ENCODE measurements at places on chromosomes 16 and 17. TPM values are rescaled to one million over a fixed set of nuclear protein-coding genes. Genes with fewer than 3 reads are reported as not detected.

The TAT gene
- total RNA-seq = not detected

The NHLRC4 gene
- total RNA-seq = 0.14 TPM

The TPSD1 gene
- not detected for total RNA-seq

The LMF1 gene
- total RNA-seq = 8.8 TPM

The KRT28 gene
- not detected for total RNA-seq

The CLEC10A gene
- total RNA-seq = not detected

The DHRS7C gene
- total RNA-seq = not detected

The CLDN6 gene
- 0.56 TPM for total RNA-seq

The CBFA2T3 gene
- total RNA-seq = 0.36 TPM

The CDRT15 gene
- not detected for total RNA-seq

The MT1A gene
- total RNA-seq = 25.0 TPM

The MPP3 gene
- 19.4 TPM for total RNA-seq

The CASKIN1 gene
- 0.56 TPM for total RNA-seq

The WNT9B gene
- not detected for total RNA-seq

The TEKT5 gene
- total RNA-seq = not detected

The AKAP10 gene
- 17.4 TPM for total RNA-seq

The MAPT gene
- total RNA-seq = 1.5 TPM

The GFAP gene
- total RNA-seq = 0.71 TPM

The HBQ1 gene
- total RNA-seq = 4.3 TPM

The ZNF207 gene
- 218 TPM for total RNA-seq

The HSPB9 gene
- total RNA-seq = not detected

The TOX3 gene
- total RNA-seq = 0.23 TPM

The SLC7A5 gene
- total RNA-seq = 943 TPM

The STH gene
- total RNA-seq = not detected

The BCO1 gene
- total RNA-seq = 1.2 TPM

The C1QTNF1 gene
- total RNA-seq = 38.9 TPM

The GAS2L2 gene
- total RNA-seq = not detected

The HOXB7 gene
- 37.7 TPM for total RNA-seq

The C16orf54 gene
- total RNA-seq = not detected

The SPHK1 gene
- total RNA-seq = 55.5 TPM

The HID1 gene
- 12.7 TPM for total RNA-seq

The CRISPLD2 gene
- total RNA-seq = 3.1 TPM

The GPR142 gene
- total RNA-seq = not detected

The CES1 gene
- 52.0 TPM for total RNA-seq

The NUBP2 gene
- 41.7 TPM for total RNA-seq

The TBC1D3D gene
- total RNA-seq = not detected

The TPSB2 gene
- not detected for total RNA-seq
